ACHN (cell line): ENCODE measurements at places on chromosomes 1 and 21.
A peak's percentile ranks its signal among the peaks of the same experiment; 100 is the strongest.

GRCh38 chr1:94529416-94529815, 12.1 kb downstream of the F3 start:
- DNase-seq, result no peak

DNA sequence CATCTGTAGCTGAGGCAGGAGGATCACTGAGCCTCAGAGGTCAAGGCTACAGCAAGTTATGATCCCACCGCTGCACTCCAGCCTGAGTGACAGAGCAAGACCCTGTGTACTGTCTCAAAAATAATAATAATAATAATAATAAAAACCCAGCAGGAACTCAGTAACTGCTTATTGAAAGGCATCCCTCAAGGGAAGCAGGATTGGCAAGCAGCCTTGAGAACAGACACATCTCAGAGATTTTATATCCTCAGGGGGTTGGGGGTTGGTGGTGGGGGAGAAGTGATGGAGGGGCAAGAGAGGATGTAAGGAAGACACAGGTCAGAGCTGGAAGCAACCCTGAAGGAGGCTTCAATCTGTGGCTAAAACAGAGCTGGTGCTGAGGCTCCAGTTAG, 29.6 kb downstream of the GNB1 start:
- no peak for DNase-seq

DNA sequence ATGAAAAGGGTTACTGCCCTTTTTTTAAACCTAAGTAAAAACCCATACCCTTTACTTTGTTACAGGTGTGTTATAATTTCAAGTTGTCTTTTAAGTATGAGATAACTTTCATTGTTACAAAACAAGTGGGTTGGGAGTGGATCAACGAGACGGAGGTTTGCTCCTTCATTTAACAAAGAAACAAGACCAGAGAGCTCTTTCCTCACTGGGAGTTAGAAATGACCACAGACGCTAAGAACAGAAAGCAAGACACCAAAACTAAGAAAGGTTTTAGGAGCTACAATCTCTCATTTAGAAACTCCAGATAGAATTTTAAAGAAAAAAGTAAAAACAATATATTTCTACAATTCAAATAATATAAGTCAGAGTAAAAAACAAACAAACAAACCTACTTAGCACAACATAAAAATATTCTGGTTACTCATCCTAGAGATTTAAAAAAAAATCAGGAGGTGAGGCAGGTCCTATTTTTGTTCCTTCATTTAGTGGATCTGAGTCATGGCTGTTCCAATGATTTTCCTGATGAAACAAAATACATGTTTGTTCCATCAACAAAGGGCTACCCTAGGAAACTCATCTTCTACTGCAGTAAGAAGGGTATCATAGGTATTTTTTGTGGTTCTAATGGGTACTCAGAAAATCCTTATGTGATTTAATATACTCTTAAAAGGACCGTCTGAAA, 33.0 kb downstream of the APP start:
- DNase-seq, result no peak

- peak; percentile 41 for DNase-seq
These were observed 744 bp downstream of the ZNF670 start for GRCh38 chr1:247077876-247078257.

DNA sequence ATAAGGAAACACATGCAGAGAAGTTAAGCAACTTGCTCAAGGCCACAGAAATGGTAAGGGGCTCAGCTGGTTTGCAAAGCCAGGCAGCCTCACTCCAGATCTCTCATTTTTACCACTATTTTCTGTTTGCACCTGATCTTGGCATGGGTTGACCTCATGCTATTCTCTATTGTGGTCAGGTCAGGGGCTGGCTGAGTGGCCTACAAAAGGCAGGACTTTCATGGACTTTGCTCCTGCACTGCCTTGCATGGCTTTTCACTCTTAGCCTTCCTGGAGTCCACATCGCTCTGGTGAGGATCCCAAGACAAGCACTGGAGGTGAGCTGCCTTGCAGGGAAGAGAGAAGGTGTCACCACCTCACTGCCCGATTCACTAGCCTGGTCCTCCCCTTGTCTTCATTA, 56.8 kb upstream of the CSF3R start:
- DNase-seq, result no peak

DNA sequence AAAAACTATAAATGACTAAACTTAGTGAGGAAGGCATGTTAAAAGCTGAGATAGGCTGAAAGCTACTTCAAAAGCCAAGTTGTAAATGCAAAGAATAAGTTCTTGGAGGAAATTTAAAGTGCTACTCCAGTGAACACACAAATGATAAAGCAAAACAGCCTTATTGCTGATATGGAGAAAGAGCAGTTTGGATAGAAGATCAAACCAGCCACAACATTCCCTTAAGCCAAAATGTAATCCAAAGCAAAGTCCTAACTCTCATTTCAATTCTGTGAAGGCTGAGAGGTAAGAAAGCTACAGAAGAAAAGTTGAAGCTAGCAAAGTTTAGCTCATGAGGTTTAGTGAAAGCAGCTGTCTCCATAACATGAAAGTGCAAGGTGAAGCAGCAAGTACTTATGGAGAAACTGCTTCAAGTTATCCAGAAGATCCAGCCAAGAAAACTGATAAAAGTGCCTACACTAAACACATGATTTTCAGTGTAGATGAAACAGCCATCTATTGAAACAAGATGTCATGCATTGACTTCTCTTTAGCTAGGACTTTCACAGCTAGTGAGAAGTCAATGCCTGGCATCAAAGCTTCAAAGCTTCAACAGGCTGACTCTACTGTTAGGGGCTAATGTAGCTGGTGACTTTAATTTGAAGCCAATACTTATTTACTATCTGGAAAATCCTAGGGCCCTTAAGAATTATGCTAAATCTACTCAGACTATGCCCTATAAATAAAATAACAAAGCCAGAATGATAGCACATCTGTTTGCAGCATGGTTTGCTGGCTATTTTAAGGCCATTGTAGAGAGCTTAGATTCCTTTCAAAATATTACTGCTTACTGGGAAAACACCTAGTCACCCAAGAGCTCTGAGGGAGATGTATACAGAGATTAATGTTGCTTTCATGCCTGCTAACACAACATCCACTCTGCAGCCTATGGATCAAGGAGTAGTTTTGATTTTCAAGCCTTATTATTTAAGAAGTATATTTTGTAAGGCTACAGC, 188.6 kb downstream of the EIF4G3 start:
- DNase-seq, result no peak

- no peak for DNase-seq
These were observed 1300.8 kb upstream of the B3GALT2 start for GRCh38 chr1:194487172-194487571.

DNA sequence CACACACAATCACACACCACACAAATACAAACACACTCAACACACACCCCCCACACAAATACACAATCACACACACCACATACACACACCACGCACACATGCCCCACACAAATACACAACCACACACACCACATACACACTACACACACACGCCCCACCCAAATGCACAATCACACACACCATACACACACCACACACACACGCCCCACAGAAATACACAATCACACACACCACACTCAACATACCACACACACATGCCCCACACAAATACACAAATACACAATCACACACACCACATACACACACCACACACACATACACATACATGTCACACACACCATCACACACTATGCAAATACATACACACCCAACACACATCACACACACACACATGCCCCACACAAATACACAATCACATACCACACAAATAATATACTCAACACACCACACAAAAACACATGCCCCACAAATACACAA, 50.2 kb downstream of the PRDM15 start:
- DNase-seq, result no peak

- DNase-seq, result no peak
These were observed 648.6 kb upstream of the CAMK1G start for GRCh38 chr1:208934933-208935332.

GRCh38 chr1:118429856-118430255, 244.8 kb upstream of the SPAG17 start:
- no peak for DNase-seq

DNA sequence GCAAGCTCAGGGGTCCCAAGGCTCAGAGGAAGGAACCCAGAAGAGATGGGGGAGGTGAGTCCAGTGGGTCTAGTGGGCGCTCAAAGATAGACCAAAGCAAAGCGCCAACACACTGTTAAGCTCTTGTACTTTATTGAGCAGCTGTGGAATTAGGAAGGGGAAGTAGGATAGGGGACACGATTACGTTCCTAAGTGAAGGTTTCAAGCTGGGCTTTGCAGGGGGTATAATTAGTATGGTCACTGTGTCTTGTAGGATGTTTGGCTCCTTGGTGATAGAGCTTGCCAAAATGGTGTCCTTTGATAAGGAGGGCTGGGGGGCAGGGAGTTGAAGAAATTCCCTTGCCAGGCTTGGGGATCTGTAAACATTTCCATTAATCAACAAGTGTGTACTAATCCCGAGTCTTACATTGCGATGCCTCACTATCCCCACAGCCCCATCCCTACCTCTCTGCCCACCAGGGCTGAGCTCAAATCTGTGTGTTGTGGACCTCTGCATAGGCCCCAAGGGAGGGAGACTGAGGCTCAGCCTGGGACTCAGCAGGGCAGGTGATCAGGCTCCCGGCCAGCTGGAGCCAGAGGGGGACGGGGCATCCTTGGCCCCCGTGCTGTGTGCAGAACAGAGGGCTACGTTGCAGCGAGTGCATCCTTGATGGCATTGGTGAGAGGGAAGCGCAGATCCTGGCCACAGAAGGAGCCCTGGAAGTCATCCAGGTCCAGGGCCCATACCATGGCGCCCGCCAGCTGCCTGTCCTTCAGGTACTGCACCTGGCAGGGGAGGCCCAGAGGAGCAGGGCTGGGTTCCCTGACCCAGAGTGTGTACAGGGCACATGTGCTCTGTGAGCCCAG, 3.4 kb upstream of the MYBPH start:
- DNase-seq, result no peak

DNA sequence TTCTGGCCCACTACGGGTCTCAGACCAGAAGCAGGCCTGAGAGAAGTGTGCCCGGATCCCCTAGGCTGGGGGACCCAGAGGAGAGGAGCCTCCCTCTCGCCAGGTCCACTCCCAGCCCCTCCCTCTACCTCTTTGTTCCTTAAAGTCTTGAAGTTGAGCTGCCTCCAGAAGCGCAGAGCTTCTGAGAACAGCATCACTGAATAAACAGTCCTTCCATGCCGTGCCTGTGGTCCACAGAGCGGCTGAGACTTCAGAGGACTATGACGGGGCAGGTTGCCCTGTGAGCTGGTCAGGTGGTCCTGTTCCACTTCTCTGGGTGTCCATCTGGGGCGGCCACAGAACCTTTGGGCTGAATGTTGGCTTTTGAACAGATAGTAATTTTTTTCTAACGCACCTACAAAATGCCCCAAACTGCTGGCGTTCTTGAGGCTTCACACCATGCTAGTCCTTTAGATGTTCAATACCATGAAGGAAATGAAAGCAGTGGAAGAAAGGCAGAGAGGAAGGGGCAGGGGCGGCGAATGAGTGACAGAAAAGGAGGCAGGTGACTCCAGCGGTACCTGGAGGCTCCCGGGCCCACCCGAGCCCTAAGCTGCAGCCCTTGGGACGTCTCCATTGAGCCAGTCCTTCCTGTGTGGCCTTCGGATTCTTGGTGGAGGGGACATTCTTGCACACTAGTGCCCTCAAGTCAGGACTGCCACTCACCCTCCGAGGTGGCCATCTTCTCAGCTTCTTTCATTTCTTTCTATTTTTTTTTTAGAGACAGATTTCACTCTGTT, 239.3 kb upstream of the VAMP3 start:
- DNase-seq, result no peak

DNA sequence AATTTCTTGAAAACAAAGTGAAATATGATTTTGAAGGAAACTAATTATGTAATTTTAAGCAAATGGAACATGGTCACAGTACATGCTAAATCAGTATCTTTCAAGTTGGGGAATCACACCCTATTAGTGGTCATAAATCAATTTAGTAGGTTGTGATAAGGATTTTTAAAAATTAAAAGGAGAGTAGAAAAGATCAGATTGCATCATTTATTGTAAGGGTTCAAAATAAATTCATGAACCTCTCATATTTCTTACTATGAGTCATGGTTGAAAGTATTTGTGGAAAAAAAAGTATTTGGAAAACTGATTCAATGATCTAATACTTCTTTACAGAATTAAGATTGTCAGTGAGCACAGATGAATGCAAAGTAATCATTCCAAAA, 14.6 kb downstream of the ADSS2 start:
- DNase-seq, result no peak

GRCh38 chr1:186250529-186250928, 124.5 kb downstream of the TPR start:
- no peak for DNase-seq

- no peak for DNase-seq
These were observed 92.3 kb upstream of the CHODL start for GRCh38 chr21:18152371-18152770.

GRCh38 chr1:62362926-62363325, 43.7 kb upstream of the KANK4 start:
- no peak for DNase-seq

DNA sequence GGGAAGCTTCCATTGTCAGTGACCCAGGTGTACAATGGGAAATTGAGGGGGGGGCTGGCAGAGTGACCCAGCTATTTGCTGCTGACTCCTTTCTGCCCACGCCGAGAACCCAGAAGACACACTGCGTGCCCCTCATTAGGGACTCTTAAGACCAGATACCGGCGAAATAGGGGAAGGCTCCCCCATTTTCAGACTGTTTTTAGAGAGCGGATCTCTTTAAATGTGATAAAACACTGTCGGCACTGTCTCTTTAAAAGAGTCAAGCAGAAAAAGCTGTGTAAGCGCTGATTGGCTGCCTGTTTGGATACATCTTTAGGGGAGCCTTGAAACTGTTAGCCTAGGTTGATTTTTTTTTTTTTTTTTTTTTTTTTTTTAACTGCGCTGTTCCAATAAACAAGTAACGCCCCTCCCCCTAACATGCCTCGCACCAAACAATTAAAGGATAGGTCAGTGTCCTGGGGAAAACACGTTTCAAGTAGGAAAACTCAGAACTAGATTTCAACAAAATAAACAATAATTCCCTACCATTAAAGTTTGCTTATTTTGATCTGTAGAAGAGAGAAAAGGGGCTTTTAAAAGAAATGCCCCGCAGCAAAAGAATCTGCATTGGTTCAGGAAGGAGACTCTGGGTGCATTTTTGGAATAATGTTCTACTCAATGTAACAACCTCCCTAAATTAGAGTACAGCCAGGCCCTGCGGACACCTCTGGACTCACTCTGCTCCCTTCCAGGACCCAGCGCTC, 1.4 kb upstream of the SSBP3 start:
- DNase-seq, result peak; percentile 88

- DNase-seq, result no peak
These were observed 29.5 kb upstream of the SLFNL1 start for GRCh38 chr1:41051022-41051421.

GRCh38 chr1:163162381-163162914, 40.3 kb downstream of the RGS5 start:
- DNase-seq, result no peak

DNA sequence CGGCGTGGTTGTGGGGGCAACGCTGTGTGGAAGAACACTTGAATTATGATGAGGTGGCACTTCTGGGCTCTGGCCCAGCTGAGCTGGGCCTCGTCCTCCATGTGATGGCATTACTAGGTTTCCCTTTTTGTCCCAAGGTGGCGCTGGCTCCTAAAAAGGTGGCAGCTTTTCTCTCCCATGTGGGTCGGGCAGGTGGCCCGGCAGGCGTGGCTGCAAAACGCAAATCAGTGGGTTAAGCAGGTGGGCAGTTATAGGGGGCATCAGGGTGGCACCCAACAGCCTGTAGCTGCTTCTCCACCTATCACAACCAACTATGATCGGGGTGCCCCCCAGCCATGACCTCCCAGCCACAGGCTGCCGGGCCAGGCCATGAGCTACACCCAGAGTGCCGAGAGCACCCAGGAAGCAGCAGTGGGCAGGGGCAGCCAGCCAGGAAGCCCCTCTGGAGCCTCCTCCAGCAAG, 59.6 kb downstream of the KCNAB2 start:
- DNase-seq, result peak; percentile 14
